HFF-Myc (cell line): ENCODE measurements at places on chromosomes 3 and 15.

GRCh38 chr3:50374363-50375257, 15.3 kb upstream of the TMEM115 start:
- DNase-seq: no peak

DNA sequence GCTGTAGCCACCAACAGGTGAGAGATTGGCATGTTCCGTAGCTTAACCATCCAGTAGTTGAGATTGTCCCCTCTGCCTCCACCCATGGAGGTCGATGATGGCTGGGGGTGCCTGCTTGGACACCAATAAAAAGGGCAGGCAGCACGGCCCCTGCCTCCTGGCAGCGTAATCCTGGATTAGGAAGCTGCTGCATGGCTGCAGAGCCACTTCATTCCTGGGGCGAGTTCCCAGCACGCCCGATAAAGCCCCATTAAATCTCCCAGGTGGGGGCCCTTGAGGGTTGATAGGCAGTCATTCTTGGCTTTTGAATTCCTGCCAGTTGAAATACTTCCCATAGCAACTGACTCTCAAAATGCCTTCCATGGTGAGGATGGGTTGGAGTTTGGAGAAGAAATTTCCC, 67.8 kb downstream of the PLXNA1 start:
- no peak for DNase-seq

DNA sequence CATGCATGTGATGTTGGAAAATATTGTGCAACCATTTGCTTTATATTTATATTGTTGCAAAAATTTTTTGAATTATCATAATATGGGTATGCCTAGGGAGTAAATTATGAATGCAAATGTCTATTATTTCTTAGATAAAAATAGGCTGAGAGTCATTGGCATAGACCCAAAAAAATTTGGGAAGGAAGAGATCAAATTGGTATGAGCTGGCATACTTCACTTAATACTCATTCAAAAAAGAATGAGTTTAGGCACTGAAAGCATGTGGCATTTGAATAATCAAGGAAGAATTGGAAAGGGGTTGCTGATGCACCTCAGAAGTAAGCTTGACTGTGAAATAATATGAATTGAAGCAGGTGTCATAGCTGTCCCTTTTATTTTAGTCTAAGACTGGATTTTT, 764.0 kb upstream of the DPPA4 start:
- DNase-seq: no peak

DNA sequence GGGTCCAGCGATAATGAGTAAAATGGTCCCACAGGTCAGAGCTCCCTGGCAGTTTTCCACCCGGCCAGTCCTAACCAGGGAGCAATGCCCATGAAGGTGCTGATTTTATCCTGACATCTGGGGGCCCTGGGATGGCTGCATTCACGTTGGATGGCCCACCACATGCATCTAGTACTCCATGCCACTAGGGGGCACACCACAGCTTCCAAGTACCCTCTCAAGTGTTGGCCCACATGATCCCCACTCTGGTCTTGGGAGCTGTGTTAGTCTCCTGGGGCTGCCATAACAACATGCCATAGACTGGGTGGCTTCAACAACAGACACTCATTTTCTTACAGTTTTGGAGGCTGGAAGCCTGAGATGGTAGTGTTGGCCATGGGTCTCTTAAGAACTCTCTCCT, 225.5 kb downstream of the SLCO3A1 start:
- no peak for DNase-seq

DNA sequence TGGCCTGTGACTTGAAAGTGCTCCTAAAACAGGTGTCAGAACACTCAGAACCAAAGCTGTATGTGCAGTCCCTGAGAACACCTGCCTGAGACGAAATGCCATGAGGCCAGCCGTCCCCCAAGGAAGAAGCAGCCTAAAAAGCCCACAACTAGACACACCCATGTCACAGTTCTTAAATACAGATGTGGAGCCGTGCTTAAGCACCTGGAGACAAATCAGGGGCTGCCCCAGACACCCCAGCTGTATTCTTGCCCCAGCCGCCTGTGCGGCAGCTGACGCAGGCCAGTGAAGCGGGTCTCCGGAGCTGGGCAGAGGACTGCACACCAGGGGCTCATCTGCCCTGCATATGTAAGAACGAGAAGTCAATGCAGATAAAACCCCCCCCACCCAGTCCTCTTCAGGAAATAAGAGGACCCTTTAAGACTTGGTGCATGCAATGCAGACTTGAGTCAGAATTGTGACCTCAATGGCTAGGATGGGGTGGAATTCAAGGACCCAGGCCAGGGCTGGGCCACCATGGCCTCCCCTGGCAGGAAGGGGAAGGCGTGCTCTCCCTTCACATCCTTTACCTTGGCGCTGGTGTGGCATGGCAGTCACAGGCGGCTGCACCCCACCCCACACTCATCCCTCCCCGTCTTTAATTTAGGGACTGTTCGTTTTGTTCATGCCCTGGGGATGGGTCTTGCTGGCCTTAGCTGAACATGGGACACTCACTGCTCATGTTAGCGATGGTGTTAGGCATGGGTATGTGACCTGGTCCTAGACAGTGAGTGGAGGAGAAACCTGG, 27.7 kb upstream of the PLXNA1 start:
- no peak for DNase-seq

DNA sequence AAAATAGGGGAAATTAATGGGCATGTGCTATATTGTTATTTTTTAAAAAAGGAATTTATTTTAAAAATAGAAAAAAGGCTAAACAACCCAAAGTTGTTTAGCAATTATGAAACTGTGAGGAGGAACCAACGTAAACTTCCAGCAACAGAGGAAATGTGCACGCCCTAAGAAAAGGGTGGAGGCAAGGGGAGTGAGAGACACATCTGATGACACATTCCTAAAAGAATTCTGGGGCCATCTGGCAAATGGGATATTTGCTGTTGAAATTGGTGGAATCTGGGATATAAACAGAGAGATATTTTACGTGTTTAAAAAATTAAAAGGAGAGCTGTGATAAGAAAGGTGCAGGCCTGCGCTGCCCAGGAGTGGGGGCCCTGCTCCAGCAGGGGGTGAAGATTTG, 50.8 kb upstream of the MUC13 start:
- peak; percentile 58 for DNase-seq

- no peak for DNase-seq
Measured at GRCh38 chr3:1787094-1787493, 311.6 kb upstream of the CNTN4 start.

GRCh38 chr3:148466143-148466542, 231.6 kb upstream of the AGTR1 start:
- no peak for DNase-seq

- no peak for DNase-seq
Measured at GRCh38 chr3:159852821-159853505, 135.7 kb upstream of the IL12A start.

DNA sequence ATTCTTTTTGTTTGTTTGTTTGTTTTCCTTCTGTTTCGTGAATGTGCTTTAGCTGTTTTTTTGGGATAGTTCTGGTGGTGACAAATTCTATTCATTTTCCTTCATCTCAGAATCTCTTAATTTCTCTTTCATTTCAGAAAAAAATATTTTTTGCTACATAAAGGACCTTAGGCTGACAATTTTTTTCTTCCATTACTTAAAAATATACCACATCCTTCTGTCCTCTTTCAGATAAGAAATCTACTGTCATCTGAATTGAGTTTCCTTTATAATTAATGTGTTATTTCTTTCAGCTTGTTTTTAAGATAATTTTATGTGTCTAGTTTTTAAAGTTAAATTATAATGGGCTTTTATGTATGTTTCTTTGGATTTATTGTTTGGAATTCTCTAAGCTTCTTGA, 47.6 kb downstream of the IL16 start:
- no peak for DNase-seq

DNA sequence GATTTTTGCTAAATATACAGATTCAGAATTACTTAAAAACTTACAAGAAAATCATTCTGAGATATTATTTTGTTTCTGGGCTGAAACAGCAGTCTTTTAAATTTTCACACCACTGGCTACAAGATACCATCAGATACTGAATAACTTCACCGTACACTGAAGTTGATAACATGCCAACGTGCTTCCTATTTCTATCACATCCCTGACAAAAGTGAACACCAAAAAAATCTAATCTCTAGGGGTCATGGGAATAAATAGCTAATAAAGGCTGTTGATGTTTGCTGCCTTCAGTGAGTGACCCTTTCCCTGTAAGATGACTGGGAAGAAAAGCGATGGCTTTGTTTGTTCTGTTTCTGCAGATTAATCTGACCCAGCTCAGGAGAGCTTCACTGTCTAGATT, 120.5 kb downstream of the DUT start:
- DNase-seq: no peak

DNA sequence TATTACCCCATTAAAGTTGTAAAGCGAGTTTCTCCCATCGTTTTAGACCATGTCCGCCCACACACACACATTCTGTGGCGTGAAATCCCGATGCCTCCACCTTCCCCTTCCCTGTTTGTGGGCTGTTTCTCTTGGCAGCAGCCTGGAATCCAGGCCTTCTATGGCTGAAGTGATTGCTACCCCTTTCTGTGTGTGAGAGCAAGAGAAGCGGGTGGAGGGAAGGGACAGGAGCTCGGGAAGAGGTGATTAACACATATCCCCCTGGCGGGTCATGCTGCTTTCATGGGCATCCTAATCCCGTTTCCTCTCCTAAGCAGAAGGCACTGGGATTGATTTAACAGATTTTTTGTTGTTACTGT, 283.8 kb upstream of the RGMA start:
- no peak for DNase-seq

- DNase-seq: no peak
Measured at GRCh38 chr3:56930706-56931105, 129.0 kb upstream of the ARHGEF3 start.

- peak; percentile 30 for DNase-seq
Measured at GRCh38 chr15:26891448-26892181, 24.8 kb downstream of the GABRA5 start.

- DNase-seq: no peak
Measured at GRCh38 chr15:54659646-54660045, 537.1 kb downstream of the RSL24D1 start.

GRCh38 chr3:99637368-99638111, 854 bp upstream of the COL8A1 start:
- DNase-seq: peak; percentile 76

- peak; percentile 90 for DNase-seq
Measured at GRCh38 chr15:70101459-70102113, 3.9 kb upstream of the TLE3 start.

GRCh38 chr3:34070831-34071585, 272.6 kb downstream of the PDCD6IP start:
- DNase-seq: no peak

DNA sequence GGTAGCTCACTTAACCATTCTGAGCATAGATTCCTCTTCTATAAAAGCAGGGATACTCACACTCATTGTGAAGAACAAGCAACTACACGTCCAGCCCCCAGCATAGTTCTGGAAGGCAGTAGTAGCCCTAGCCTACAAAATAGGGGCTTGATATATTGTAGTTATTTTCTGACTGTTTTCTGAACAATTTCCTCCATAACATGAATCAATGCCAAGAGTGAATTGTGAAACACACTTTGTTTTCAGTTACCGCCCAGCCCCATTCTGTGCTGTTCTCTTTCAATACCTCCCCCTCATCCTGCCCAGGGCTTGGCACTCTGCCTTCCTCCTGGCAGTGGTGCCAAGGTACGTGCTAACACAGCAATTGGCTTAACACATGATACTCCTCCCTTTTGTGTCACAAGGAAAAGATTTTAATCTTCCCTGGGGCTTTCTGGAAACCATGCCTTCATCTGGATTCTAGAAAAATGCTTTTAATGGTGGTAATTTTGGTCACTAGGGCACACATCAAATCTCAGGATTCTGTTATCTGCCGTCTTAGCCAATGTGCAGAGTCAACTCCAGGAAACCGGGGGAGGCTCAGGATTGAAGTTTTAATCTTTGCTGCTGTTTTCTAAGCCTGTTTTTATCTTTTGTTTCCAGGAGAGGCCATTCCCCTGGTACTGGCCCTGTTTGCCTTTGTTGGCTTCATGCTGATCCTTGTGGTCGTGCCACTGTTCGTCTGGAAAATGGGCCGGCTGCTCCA, 37.2 kb downstream of the IL20RB start:
- DNase-seq: peak; percentile 65

- DNase-seq: no peak
Measured at GRCh38 chr3:168533600-168533999, 437.9 kb upstream of the GOLIM4 start.

DNA sequence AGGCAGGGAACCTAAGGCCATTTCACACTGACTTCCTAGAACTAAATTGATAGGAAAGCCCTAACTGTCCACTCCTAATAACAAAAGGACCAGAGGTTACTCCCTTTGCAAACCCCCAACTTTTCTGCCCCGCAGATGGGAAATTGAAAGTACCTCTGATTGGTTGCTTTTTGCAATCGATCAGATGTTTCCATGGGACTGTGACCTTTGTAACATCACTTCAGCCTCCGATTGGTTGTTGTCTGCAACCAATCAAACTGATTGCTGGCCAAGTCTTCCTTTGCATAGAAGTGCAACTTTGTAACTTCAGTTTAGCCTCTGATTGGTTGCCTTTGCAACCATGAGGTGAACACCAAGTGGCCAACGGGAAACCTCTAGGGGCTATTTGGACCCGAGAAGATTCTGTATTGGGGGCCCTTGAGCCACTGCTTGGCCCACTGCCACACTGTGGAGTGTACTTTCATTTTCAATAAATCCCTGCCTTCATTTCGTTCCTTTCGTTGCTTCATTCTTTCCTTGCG, 11.3 kb upstream of the KNL1 start:
- no peak for DNase-seq

- no peak for DNase-seq
Measured at GRCh38 chr3:183455089-183455488, 26.7 kb upstream of the MCF2L2 start.

GRCh38 chr15:84616235-84616634, 15.4 kb downstream of the ZSCAN2 start:
- no peak for DNase-seq

DNA sequence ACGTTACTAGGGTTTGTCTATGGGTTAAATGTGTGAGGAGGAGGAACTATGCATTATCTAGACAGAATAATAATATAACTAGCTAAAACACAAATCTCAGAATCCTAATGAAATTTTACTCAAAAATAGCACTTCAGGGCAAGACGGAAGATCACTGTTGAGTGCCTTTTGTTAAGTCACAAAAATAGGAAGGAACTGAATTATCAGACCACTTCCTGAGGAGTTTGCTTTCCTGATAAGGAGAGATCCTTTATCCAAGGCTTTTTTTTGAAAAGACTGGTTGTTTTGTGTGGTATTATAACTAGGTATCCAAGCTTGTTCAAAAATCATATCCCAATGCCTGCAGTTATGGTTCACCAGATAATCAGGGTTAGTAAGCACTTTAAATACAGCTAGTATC, 34.6 kb downstream of the NR2E3 start:
- no peak for DNase-seq
